ENCODE measurements at places on chromosomes 16 and 17.

DNA sequence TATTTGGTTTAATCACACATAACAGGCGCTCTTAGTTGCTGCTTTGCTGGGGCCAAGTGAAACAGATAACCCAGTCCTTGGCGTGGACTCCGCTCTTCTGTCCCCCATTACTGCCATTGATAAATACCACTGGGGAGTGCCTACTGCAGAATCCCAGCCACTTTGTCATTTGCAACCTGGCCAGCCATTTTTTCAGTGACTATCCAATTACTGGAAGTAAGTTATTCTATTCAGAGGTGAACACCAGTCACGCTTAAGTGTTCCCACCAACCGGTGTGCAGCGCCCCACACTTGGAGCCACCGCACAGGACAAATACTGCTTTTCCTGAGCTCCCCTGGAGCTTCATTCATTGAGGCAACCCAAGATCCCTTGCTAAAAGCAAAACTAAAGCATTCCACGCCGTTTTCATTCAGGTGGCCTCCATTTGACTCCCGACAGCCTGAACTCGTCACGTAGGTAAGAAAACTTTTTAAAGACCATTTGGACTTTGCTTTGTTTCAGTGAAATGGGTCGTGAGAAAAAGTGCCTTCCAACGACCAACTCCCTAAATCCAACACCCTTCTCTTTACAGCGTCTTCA is 1.8 kb downstream of the USP7 start:
- DNase-seq, result no peak

DNA sequence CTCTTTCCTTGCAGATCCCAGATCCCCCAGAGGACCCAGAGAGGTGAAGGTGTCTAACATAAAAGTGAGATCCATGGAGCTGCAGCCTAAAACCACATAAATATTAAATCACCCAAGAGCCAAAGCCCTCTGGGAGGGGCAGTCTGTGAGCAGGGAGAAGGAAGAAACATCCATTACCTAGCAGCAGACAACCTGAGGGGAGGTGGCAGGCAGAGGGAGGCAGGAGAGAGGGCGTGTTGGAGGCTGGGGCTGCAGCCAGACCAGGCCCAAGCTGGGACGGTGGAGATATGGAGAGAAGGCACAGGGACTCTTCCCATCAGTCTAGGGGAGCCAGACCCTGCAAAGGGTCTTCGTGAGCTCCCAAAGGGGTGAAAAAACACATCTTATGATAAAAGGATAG is 101.1 kb downstream of the SHISA6 start:
- no peak for DNase-seq

- peak; percentile 61 for DNase-seq
Measured at GRCh38 chr16:4802659-4803287, 340 bp upstream of the ROGDI start.

DNA sequence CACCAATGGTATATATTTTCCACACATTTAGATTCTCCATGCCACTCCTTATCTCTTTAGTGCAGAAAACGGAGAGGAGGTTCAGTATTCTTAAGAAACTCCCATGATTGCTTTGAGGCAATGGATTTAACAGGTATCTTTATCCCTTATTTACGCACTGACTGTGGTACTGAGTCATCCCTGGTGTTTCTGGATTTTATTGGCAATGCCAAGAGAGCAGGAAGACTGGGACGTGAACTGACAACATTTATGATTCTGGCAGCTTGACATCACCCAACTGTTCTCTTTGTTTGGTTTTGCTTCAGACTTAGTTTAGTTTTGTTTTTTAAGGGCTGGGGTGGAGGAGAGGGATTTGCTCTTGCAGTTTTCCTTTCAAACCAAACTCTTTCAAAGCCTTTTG is 131.4 kb downstream of the WWOX start:
- no peak for DNase-seq

DNA sequence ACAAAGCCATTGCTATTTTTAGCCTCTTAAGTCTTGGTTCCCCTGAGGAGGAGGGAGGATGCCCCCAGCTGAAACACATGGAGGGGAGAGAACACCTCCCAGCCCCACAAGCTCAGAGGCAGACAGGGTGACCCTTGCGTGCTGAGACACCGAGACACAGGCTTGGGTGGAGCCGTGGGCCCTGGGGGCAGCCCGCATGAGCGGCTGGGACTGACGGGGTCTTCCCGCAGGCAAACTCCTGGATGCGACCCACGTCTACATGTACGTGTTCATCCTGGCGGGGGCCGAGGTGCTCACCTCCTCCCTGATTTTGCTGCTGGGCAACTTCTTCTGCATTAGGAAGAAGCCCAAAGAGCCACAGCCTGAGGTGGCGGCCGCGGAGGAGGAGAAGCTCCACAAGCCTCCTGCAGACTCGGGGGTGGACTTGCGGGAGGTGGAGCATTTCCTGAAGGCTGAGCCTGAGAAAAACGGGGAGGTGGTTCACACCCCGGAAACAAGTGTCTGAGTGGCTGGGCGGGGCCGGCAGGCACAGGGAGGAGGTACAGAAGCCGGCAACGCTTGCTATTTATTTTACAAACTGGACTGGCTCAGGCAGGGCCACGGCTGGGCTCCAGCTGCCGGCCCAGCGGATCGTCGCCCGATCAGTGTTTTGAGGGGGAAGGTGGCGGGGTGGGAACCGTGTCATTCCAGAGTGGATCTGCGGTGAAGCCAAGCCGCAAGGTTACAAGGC is 9.8 kb downstream of the SLC16A3 start:
- DNase-seq, result peak; percentile 51

DNA sequence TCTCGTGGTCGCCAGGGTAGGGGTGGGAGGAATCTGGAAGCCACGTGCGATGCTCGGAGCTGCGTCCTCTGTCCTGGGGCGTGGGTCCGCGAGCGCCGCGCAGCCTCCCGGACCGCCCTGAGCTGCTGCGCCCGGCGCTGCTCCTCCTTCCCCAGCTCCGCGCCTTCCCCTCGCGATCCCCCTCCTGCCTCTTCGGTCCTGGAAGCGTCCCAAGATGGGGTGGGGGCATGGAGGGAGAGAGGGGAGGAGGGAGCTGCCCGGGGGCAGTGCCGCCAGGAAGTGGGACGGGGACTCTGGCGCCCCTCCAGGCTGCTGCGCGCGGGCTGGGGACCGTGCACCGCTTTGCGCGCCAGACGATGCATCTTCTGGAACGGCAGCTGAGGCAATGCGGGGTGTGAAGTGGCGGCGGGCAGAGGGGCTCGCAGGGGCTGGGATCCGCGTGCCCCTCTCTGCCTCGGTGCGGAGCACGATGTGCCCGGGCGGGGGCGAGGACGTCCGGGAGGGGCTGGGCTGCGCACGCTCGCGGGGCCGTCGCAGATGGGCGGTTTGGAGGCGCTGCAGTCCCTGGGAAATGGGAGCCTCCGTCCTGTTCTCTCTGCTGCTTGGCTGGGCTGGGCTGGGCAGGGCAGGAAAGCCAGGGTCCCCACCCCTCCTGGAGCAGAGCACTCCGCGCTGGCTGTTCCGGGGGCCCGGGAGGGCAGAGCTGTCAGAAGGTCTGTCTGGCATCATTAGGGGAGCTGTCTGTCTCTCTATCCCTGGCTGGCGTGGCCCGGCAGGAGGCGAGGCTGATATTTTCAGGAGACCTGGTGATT is 388.0 kb downstream of the SEC14L1 start:
- no peak for DNase-seq

DNA sequence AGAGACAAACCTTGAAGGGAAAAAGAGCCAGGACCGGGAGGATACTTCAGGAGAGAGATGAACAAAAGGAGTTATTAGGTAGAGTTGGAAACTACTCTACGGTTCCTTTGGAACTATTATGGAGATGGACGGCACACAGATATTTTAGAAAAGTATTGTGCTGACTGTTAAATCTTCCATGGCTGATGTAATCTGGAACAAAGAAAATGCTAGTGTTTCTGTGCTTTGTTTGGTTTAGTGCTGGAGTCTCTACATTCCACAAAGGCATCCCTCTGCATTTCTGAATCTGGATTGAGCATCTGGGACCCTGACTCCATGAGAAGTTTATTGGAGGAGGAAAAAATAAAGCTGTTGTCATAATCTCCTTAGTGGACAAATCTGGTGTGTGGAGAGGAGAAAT is 57.2 kb downstream of the RPGRIP1L start:
- DNase-seq, result no peak

GRCh38 chr17:16439811-16440351 is 24.5 kb downstream of the TRPV2 start:
- DNase-seq, result no peak

DNA sequence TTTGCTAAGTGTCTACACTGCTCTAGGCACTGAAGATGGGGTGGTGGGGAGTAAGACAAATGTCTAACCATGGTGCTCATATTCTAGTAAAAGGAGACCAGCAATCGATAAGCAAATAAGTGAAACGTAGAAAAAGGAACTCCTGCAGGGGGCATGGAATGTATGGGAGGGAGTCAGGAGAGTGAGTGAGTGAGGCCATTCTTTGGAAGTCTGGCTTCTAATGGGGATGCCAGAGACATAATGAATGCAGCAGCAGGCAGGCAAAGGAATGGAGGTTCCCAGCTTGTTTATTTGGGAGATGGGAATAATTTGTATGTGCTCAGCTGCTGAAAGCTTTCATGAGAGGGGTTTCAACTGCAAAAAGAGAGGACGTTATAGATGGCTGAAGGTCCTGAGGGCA is 216.4 kb upstream of the DYNLRB2 start:
- no peak for DNase-seq
